ENCODE measurements at places on chromosomes 3 and 15.

DNA sequence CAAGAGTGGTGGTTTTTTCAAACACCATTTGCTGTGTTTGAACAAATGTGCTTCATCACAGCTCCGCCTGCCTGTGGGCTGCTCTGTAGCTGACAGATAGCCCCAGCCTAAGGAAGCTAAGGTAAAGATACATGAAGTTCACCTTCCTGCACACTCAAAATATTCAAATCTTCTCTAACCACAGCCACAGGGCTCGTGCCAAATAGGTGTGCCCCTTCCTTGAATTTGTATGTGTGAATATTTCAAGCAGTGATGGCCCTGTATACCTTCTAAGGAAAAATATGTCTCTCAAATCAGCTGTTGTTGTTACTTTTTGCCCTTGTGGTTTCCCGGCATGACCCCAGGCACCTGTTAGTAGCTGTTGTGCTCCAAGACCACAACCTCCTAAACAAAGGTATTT, 92.8 kb downstream of the CCNL1 start:
- no peak for DNase-seq

- DNase-seq = peak; percentile 43
Observed at GRCh38 chr3:97510795-97511194, 253.8 kb upstream of the ARL6 start.

GRCh38 chr3:159662549-159662948, 326.1 kb upstream of the IL12A start:
- DNase-seq = no peak

- DNase-seq = peak; percentile 24
Observed at GRCh38 chr3:171874251-171874681, 31.1 kb downstream of the TMEM212 start.

DNA sequence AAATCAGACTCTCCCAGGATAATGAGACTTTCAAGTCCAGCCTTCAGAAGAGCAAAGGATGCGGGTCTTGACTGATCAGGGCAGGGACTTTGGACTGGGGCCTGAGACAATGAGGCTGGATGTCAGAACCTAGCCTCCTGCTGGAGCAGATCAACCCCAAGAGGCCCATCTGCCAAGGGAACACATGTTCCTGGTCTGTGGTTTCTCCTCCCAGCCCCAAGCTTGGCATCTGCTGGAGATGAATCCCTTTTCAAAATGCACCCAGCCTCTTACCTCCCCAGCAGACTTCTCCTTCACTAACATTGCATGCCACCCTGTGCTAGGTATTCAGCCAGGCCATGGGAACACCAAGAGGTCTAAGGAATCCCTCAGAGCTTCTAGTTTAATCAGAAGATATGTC, 43.7 kb upstream of the MFGE8 start:
- DNase-seq = no peak

DNA sequence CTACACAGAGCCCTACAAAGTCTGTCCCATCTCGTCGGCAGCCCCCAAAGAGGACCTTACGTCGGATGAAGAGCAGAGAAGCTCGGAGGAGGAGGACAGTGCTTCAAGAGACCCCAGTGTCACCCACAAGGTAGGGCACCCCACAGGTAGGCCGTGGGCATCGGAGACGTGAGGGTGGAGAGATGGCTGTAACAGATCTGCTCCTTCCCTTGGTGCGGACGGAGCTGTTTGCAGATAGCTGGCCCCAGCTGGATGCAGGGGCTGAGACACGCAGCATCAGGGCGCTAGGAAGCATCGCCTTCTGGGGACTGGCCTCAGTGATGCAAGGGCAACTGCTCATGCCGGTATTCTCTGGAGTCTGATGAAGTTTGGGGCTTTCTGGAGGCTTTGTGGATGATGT, 45.4 kb downstream of the FGD5 start:
- DNase-seq = no peak
